COR-L47 (cell line): ENCODE measurements at places on chromosomes 5 and 9.

- DNase-seq = no peak
These were observed 57.2 kb downstream of the SPTLC1 start for GRCh38 chr9:92058026-92058425.

- DNase-seq = no peak
These were observed 38.5 kb downstream of the CSF2 start for GRCh38 chr5:132112111-132112510.

- DNase-seq = no peak
These were observed 11.6 kb upstream of the NTNG2 start for GRCh38 chr9:132150256-132150655.

GRCh38 chr5:134436523-134437339 is 25.1 kb upstream of the CDKN2AIPNL start:
- no peak for DNase-seq

- peak; percentile 64 for DNase-seq
These were observed 48.7 kb upstream of the C5orf58 start for GRCh38 chr5:170183816-170184687.

- DNase-seq = no peak
These were observed 95.9 kb upstream of the TNC start for GRCh38 chr9:115213818-115214334.

GRCh38 chr9:121836366-121836885 is 185.0 kb downstream of the DAB2IP start:
- DNase-seq = no peak
